NCI-H460 (cell line): ENCODE measurements at places on chromosomes 13 and 19. TPM values are rescaled to one million over a fixed set of nuclear protein-coding genes. Genes with fewer than 3 reads are reported as not detected.

Gene CNN1
- not detected in 2 replicates for total RNA-seq

DNA sequence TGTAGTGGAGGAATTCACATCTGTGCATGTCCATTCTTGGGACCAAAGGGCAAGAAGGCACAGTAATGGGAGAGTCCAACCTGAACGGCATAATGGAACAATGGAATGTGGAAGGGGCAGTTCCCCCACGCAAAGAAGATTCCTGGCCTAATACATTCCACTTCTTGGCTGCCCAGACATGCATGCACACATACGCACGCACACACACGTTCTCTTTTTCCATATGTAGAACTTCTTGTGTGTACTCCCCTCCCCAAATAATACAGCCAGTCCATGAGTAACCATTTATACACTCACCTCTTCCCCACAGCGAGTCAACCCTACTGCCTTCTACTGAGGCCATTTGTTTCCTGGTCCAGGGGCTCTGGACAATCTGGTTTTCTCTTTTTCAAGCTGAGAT lies 6.0 kb upstream of the STK24 start:
- DNase-seq, result no peak

DNA sequence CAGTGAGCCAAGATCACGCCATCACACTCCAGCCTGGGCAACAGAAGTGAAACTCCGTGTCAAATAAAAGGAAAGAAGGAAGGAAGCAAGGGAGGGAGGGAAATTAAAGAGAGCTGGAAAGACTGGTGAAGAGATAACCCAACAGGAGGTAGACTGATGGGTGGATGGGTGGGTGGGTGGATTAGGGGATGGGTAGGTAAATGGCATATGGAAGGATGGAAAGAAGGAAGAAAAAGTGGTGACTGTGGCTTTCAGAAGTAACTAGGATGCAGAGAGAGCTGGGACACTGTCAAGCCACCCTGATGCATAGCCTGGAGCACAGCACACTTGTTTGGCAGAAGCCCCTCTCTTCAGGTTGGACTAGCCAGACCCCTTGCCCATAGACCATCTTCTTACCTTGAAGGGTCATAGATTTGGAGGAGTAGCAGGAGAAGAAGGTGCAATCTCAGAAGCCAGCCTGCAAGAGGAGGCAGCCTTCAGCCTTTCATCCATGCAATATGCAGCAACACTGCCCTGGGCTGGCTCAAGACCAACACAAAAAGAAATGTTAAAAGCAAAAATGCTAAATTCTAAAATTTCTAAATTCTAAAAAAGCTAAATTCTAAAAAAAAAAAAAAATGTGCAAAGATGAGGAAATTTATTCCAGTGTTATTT lies 5.1 kb downstream of the IQCN start:
- no peak for DNase-seq

- no peak for DNase-seq
These were observed 2.5 kb downstream of the NAPA start for GRCh38 chr19:47512183-47512947.

- DNase-seq, result no peak
These were observed 4.8 kb downstream of the IER2 start for GRCh38 chr19:13154911-13155471.

Gene KLK2
- total RNA-seq, result not detected in 2 replicates
